Adrenal gland (tissue), 19 donors: ENCODE measurements at places on chromosomes 4 and X. TPM values are rescaled to one million over a fixed set of nuclear protein-coding genes. Genes with fewer than 3 reads are reported as not detected.

- no peak for DNase-seq
Measured at GRCh38 chr4:77358315-77358928, 201.4 kb downstream of the CCNG2 start.

DNA sequence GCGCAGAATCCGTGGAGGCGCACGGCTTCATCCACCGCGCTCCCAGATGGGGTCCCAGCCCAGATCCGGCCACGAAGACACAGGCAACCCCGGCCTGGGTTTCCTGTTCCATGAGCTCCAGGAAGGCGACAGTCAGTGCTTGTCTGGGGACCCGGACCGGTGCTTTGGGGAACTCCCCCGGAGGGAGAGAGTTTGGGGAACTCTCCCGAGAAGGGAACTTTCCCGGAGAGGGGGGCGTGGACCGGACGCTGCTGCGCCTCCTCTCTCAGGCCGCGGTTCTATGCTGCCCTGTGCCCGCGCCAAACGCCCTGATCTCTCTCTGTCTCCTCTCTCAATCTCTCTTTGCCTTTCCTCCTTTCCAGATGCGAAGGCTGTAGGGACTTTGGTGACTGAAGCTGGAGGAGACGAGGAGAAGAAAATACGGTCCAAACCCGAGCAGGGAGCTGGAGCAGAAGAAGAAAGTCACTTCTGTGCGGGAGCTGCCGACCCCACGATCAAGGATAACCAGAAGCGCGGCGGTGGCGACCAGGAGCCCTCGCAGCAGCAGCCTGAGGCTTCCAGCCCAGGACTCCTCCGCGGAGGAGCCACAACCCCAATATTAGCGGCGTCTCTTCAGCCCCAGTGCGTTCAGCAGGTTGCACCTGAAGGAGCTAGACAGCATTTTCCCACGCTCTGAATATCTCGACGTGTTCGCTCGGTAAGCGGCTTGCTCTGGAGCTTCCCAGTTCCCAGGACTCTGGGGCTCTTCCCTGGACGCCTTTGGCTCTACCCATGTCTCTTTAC, 47.6 kb upstream of the NKAP start:
- DNase-seq = no peak

GRCh38 chr4:55807556-55807955, 12.0 kb upstream of the EXOC1L start:
- DNase-seq = no peak

DNA sequence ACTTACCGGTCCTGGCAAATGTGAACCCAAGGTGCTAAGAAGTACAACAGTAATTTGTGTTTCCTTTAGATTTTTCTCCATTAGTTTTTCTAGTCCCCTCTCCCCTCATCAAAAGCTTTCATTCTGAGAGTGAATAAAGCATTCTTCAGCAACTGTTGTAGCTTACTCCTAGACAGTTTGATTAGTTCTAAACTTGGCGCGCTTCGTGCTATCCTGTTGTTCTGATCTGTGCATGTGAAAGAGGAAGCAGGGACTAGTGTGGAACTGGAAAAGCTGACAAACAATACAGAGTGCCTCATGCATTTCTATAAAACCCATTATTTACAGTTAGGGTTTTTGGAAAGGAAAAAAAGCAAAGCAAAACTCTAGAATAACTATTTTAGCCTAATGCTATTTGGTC, 556.9 kb upstream of the SLIT2 start:
- DNase-seq = no peak

GRCh38 chrX:129572422-129572821, 32.4 kb downstream of the OCRL start:
- no peak for DNase-seq

DNA sequence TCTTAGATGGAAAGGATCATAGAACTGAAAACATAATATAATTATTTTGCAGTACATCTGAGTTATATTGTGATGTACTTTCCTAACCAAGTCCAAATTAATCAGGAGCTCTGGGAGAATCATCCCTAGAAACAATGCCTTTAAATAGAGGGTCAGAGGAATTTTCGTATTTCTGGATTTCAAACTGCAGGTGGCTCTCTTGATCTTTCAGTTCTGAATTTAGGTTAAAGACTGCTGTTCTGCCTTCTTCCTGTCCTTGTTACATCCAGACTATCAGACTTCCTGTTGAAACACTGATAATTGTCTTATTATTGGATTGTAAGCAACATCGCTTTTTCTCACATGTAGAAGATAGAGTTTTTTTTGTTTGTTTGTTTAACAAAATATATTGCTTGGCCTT, 142.7 kb downstream of the RPA4 start:
- no peak for DNase-seq

GRCh38 chr4:74219240-74219639, 61.3 kb downstream of the MTHFD2L start:
- DNase-seq = no peak

DNA sequence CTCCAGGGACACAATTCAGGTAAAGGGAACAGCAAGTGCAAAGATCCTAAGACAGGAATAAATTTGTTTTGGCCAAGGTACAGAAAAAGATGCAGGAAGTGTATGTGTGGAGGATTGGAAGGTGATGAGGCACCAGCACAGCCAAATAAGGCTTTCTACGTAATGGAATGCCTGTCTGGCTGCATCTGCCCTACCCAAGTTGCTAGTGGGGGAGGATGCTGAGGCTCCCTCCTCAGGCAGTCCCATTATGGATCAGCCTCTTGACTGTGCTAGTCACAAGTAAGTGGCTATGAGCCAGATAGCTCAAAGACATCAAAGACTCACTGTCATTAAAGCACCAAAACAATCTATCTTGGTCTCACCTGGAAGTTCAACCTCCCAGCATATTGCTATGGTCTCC, 300.9 kb upstream of the FAT4 start:
- DNase-seq = no peak

DNA sequence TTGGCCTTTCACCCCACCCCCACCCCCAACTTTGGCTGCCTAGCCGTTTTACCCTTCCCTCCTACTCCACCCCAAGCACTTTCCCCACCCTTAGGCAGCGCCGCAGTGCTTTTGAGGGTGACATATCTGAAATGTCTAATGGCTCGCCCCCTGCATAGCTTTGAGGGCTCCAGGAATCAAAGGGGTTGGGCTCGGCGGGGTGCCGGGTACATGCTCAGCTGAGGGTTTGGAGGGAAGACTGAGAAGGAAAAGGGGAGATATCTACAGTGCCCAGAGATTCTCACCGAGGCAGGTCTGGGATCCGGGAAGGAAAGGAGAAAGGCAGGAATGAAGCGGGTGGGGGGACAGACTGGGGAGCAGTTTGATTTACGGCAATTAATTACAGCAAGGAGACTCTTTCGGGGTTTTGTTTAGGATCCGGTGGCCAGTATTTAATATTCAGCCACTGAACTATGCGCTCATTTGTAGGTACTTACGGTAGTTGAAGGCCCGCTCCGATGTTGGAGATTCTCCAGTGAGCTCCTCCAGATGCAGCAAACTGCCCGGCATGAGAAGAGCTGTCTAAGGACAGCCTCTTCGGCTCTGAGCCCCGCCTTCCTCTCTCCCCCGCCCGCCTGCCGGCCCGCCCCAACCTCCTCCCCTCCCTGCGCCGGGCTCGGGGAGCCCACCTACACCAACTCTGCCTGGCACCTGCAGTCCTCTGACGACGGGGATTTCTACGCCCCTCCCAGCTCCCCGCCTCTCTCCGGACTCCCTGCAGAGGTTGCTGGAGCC, at the start of gene IGSF1:
Gene IGSF1 (minus strand): TSS at position 569 of the 774 bp plus-strand sequence. CDS start 2,632 bp downstream, outside the sequence.
- DNase-seq = peak; percentile 76

DNA sequence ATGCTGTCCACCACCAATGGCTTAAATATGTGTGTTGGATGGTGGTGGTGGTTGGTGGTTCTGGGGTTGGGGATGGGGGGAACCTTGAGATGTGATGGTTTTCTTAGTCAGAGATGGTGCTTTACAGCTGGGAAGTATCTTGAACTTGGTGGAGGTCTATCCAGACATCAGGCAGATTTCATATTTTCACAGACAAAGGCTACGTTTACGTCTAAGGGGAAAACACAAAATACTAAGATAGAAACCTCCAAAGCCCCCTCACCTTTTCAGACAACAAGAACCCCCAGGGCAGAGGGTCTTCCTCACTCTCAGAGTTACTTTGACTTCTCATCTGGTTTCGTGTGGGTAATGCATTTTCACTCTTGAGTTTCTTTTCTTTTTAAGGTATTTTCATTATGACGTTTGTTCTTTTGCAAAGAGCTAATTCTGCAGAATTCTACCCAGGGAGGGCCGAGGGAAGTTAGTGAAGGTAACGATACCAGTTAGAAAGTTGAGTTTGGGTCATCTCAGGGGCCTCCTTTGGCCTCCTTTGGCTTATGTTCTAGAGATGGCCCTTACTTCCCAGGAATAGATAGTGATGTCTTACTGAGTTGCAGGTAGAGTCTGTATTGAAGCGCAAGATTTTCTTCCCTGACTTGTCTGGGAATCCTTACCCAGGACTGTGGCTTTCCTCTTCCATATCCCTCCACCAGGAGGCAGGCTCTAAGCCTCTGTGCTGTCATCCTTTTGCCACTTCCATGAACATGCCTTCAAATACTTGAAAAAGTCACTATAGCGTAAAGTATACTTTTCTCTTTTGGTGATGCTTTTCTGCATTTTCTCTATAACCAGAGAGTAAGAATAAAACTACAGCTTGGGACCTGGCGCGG, 31.9 kb downstream of the RHOH start:
- DNase-seq = no peak

DNA sequence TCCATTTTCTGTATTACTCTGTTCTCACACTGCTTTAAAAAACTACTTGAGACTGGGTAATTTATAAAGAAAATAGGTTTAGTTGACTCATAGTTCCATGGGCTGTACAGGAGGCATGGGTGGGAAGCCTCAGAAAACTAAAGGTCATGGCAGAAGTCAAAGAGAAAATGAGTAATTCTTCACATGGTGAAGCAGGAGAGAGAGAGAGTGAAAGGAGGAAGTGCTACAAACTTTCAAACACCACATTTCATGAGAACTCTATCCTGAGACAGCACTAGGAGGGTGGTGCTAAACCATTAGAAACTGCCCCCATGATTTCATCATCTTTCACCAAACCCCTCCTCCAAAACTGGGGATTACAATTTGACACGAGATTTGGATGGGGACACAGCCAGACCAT, 108.0 kb upstream of the PBDC1 start:
- no peak for DNase-seq

DNA sequence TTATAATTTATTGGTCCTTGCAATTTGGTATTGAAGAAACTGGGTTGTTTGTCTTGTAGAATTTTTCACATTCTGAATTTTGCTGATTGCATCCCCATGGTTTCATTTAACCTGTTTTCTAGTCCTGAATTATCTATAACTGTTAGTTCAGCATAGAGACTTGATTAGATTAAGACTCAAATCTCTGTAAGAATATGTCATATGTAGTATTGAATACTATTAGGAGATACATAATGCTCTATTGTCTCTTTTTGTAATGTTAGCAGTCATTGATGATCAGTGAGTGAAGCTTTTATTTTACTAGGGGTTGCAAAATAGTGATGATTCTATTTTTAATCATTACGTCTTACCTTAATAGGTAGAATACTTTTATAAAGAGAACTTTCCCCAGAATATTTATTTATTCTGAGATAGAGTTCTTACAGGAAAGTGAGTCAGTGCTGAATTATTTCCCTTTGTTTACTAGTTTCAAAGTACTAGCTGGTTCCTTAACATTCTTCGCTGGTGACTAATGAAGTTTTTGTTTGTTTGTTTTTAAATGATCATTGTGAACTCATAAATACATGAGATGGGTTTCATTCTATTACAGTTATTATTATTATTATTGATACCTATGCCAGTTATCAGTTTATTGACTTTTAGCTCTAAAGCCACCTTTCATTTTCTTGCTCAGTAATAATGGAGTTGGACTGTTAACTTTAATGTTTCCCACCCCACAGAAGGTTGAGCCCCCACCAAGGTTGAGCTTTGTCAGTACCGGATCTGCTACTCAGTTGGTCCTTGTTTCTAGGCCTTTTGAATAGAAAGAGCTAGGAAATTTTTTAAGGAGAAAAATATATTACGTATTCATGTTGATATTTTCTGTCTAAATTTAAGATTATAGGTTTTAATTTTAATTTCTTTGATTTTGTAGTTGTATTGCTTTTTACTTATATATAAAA, 102.3 kb downstream of the LARP1B start:
- DNase-seq = no peak

- no peak for DNase-seq
Measured at GRCh38 chrX:130086447-130087206, 23.7 kb downstream of the ELF4 start.

- no peak for DNase-seq
Measured at GRCh38 chr4:96504386-96504785, 664.5 kb downstream of the PDHA2 start.

- peak; percentile 39 for DNase-seq
Measured at GRCh38 chrX:12955882-12956703, 18.8 kb upstream of the TMSB4X start.

GRCh38 chr4:95701500-95702170, 138.3 kb upstream of the PDHA2 start:
- DNase-seq = no peak

DNA sequence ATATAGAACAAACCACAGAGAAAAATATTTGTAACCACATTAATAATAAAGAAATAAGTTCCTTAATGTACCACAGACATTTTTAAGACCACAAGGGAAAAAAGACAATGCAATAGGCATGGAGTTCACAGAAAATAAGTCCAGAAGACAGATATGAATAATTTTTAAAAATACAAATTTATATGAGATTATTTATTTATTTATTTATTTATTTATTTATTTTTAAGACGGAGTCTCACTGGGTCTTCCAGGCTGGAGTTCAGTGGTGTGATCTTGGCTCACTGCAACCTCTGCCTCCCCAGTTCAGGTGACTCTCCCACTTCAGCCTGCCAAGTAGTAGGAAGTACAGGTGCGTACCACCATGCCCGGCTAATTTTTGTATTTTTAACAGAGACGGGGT, 53.7 kb downstream of the THAP9 start:
- DNase-seq = no peak

DNA sequence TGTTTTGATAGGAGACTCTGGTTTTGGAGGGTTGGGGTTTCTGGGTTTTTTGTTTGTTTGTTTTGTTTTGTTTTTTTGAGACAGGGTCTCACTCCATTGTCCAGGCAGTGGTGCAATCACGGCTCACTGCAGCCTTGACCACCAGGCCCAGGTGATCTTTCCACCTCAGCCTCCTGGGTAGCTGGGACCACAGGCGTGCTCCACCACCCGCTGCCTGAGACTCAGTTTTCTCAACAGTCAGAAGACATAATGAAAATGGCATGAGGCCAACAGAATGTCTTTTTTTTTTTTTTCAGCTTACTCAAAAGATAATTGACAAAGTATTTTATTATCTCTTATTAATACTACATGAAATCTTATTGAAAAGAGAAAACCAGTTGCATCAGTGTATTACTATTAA, 32.4 kb downstream of the TNIP2 start:
- no peak for DNase-seq

BEX5 gene
- 0.69 TPM for total RNA-seq

DCAF8L2 gene
- not detected for total RNA-seq

MAGEA9B gene
- not detected for total RNA-seq

SYP gene
- total RNA-seq = 10.1 TPM

MAGEB1 gene
- not detected for total RNA-seq

LRCH2 gene
- total RNA-seq = 4.6 TPM

GPRASP1 gene
- total RNA-seq = 14.7 TPM

SLC39A8 gene
- total RNA-seq = 6.6 TPM

GDPD2 gene
- total RNA-seq = not detected
